ENCODE measurements at places on chromosomes 7 and 10.

DNA sequence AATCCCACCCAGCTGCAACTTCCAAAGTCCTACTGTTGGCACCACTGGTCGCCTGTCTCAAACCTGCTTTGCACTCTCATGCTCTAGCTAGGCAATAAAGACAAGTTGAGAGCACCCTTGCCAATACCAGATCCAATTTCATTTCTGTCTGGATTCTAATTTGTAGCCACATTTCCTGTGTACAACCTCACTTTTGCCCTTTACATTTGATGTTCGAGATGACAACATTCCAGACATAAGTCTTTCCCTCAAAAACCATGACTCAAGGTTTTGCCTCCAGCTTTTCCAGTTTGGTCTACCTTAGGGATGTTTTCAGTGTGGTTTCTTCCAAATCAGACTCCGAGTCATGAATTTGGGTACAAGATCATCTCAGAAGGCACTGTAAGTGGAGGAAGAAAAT lies 309.0 kb downstream of the GPAM start:
- no peak for DNase-seq

GRCh38 chr10:77325233-77325537 lies 312.4 kb downstream of the KCNMA1 start:
- DNase-seq = no peak

- no peak for DNase-seq
Observed at GRCh38 chr10:94344522-94345122, 18.1 kb downstream of the NOC3L start.

- DNase-seq = no peak
Observed at GRCh38 chr7:100827330-100828226, at the start of gene EPHB4. Gene EPHB4 (minus strand): TSS chr7:100827523. CDS start chr7:100827030, 493 bp downstream.
